ENCODE measurements at places on chromosomes 6 and 20.

DNA sequence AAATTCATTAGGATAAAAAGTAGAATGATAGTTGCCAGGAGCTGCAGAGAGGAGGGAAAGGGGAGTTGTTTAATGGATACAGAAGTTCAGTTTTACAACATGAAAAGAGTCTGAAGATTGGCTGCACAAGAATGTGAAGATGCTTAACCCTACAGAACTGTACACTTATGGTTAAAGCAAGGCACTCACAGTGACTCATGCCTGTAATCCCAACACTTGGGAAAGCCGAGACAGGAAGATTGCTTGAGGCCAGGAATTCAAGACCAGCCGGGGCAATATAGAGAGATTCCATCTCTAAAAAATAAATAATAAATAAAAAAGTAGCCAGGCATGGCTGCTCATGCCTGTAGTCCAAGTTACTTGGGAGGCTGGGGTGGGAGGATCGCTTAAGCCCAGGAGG lies 174.0 kb downstream of the TASP1 start:
- no peak for DNase-seq

GRCh38 chr6:33954453-33954852 lies 150.7 kb upstream of the MLN start:
- no peak for DNase-seq

DNA sequence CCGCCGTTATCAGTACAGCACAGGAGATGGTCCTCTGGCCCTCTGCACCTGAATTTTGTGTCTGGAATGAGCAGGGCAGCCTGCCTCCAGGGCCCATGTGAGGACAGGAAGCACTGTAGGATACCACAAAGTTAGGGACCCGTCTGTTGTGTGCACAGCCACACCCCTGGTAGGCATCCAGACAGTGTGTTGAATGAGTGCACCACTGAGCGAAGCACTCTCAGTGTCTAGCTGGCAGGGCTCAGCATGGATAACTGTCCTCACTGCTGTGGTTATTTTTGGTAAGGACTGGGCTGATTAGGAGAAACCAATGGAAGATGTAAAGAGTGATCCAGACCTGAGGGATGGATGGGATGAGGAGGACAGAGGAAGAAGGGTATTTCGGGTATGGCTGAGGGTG lies 178.7 kb downstream of the CLIC5 start:
- DNase-seq: no peak

DNA sequence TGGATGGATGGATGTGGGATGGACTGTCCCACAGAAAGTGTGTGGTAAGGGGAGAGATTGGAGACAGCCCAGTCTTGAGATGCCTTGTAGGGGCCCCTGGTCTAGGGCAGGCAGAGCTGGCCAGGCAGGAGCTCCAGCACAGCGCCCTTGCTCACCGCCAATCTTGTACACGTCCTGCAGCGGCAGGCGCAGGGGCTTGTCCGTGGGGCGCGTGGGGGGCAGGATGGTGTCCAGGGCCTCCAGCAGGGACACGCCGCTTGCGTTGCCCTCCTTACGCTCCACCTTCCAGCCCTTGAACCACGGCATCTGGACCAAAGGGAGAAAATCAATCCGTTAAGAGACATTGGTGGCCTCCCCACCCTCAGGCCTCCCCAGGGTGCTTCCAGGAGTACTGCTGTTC lies 5.9 kb downstream of the EEF1A2 start:
- DNase-seq: no peak

- DNase-seq: no peak
Measured at GRCh38 chr6:25418454-25419052, 139.4 kb downstream of the CARMIL1 start.

- DNase-seq: no peak
Measured at GRCh38 chr20:59997896-59998295, 39.7 kb downstream of the CDH26 start.

GRCh38 chr6:166412156-166412910 lies 29.6 kb upstream of the MPC1 start:
- no peak for DNase-seq

GRCh38 chr6:130409418-130410100 lies 43.7 kb downstream of the TMEM200A start:
- DNase-seq: no peak

- DNase-seq: no peak
Measured at GRCh38 chr6:30820193-30820592, 64.1 kb upstream of the DDR1 start.

- DNase-seq: no peak
Measured at GRCh38 chr6:7085911-7086310, 21.9 kb upstream of the RREB1 start.

DNA sequence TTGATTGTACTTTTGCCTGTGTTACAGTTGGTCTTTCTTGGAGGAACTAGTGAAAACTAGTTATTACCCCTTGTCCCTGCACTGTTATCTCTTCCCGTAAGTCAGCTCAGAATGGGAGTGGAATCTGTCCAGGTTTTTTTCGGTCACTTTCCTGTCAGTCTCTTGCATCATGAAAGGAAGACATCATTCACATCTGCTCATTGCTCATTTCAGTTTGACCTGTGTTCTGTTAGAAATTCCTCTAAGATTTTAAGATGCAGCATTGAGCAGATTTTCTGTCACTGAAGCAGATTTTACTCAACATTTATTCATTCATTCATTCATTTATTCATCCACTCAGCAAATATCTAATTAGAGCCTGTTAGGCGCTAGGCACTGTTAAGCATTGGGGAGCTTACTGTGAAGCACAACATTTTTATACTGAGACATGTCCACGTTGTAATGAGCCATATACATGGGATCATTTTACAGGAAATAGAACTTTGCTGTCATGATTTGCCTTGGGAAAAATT lies 33.1 kb upstream of the HINT3 start:
- DNase-seq: no peak

- DNase-seq: no peak
Measured at GRCh38 chr6:143961066-143961465, 47.0 kb downstream of the PLAGL1 start.

GRCh38 chr6:33434961-33435360 lies 15.1 kb downstream of the SYNGAP1 start:
- no peak for DNase-seq

GRCh38 chr6:169208011-169208410 lies 45.6 kb downstream of the THBS2 start:
- no peak for DNase-seq

DNA sequence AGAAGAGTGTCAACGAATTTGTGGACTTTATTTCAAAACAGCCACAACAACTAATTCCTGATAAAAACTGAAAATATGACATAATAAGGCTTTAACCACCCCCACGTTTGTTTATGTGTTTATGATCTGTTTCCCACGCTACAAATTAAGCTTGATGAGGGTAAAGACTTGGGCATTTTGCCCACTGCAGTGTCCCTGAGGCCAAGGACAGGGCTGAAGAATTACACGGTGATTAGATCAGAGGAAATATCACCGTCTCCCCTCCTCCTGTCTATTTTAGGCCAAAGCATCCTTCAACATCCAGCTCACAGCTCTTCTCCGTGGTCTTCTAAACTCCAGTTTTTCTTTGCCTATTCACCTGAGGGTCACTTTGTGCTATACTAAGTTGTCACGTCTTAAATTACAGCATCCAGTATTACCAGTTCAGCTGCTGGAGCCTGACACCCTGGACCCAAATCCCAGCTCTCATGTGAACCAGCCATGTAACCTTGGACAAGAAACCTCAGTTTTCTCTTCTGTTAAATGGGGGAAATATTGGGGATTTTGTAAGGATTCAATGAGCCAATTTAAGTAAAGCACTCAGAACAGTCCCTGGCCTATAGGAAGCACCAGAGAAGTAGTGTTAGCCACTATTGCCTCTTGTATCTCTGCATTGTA lies 15.2 kb upstream of the ARFGEF2 start:
- DNase-seq: no peak

DNA sequence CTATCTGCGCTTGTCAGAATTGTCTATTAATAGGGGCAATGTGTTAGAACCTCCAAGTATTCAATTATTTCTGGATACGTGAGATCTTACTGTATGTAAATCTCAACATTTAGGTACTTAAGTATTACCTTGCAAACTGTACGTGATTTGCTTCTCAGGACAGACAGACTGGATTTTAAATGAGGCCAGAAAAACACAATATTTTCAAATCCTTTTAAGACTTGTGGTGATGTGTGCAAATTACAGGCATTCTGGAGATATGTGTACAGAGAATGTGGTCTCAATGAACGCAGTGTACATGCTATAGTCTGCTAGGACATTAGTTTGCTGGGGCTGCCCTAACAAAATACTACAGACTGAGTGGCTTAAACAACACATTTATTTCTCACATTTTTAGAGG lies 16.9 kb downstream of the CCR6 start:
- no peak for DNase-seq

GRCh38 chr20:4730780-4731179 lies 9.1 kb downstream of the PRND start:
- no peak for DNase-seq

DNA sequence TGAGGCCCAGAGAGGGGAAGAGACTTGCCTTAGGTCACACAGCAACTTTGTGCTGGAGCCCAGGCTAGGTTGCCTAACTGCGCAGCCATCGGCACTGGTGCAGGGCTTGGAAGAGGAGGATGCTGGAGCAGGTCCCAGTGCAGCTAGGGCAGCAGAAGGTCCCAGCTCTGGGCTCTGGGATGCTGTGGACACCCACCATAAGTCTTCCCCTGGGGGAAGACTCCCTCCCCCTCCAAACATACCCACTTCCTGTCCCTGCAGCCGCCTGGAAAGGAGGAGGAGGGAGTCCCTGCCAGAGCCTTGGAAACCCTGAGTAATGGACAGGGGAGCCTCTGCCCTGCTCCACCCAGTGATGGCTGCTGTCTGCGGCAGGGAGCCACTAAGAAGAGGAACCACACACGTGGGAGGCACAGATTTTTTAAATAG lies 93.6 kb downstream of the NCR2 start:
- DNase-seq: no peak

DNA sequence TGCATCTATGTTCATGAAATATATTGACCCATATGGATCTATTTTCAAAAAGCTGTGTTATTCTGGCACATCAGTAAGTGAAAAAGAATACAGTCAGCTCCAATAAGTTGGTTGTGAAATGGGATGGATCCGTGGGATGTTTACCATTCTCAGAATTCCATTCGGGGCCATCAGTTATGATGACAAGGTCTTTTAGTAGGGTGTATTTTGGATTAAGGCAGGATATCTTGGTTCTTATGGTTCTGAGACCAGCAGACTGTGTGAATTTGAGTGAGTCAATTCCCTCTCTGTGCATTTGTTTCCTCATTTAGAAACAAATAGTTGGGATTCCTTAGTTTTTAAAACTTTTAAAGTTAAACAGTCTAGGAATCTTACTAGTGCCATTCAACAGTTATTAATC lies 287.4 kb downstream of the CD109 start:
- DNase-seq: no peak

DNA sequence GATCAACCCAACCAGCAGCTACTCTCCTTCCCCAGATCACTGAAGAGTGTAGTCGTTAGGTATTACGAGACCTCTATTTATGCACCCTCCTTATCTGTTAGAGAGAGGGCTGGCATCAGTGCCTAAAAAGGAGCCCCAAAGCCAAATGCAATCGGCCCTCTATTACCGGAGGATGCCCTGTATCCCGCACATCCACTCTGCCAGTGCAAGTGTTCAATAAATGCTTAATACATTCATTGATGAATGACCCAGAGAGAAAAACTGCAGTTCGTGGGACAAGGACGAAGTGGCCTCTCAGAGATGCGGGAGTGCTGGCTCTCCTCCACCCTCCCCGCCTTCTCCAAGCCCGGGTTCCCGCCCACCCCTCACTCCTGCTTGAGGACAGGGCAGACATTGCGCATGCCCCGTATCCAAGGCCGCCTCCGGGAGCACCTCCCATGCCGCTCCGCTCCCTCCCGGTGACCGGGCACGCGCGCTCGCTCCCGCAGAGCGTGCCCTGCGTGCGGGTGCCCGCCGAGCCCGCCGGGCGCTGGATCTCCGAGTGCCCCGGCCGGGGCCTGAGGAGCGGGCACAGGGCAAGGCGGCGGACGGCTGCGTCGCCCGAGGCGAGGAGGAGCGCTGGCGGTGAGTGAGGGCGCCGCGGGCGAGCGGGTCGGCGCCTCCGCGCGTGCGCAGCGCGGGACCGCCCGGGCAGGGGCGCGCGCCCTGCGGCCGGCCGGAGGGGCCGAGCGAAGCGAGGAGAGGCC lies 27.2 kb upstream of the BTBD3 start:
- DNase-seq: no peak

DNA sequence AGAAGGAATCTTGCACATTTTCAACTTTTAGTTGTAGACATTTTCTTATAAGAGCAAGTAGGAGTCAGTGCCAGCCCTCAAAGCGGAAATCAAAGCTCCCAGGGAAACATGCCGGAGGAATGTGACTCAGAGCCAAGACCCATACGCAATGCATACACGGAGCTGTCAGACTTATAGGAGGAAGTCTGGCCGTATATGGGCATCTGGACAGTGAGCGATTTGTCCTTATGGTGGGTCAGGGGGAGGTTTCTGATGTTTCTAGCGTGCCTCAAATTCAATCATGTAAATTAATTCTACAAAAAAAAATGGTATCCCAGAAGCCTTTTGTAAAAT lies 3.6 kb upstream of the CCN2 start:
- no peak for DNase-seq

DNA sequence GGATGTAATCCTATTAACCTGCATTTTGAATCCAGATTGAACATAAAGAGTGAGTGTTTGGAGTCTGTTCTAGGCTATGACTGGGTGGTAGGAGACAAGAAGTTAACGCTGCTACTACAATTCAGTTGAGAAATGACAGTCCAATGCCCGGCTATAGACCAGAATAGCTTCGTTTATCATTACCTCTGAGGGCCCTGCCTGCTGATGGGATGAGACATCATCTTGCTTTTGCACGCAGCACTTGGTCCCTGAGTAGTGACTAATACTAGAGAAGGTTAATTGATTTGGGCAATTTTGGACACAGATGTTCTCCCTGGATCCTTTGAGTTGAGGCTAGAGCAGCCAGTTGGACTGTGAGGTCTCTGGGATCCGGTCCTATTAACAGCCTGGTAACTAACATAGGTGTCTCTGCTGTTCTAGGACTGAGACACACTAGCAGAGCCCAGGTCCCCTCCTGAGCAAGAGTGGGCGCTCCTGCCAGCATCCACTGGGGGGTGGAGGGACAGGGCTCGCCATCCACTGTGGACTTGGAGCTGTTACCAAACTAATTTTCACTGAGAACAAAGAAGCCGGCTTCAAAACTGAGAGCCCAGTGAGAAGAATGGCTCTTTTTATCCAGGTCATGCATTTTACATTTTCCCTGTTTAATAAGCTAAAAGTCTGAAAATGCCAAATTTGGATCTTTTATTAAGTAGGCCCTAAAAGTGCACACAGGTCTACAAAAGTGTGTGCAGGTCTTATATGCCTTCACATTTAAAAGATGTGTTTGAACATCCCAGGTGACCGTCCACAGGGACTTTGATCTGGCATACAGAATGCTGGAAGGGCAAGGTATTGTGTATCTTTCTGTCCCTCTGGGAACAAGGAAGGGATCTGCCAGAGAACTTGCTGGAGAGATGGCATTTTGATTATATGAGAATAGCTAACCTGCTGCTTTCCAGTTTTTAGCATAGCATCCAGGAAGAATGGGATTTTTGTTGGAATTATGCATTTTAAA lies 212.5 kb downstream of the CDH4 start:
- no peak for DNase-seq

DNA sequence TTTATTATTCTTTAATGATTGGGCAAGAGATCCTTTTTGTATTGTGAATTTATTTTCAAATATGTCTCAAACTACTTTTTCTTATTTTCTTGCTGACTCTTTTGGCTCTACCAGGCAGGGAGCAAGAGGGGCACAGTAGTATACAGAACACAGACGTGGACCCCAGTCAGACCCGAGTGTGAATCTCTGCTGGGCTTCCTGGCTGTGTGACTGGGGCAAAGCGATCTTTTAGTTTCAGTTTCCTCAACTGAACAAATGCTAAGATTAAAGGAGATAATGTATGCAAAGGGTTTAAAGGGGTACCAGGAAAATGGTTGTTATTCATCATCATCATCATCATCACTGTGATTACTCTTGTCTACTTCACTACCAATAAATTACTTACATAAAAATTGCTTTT lies 317.5 kb downstream of the HIVEP2 start:
- no peak for DNase-seq

Measured in activated effector memory CD4-positive, alpha-beta T cell treated with Interleukin-2 at 50 U/mL for 16 hours (primary cell).